ENCODE measurements at places on chromosomes 13 and 19.
A peak's percentile ranks its signal among the peaks of the same experiment; 100 is the strongest.

GRCh38 chr13:27362064-27362751 is 62.2 kb upstream of the GTF3A start:
- DNase-seq = peak; percentile 79

GRCh38 chr19:50739914-50740426 is 16.8 kb downstream of the CLEC11A start:
- no peak for DNase-seq

DNA sequence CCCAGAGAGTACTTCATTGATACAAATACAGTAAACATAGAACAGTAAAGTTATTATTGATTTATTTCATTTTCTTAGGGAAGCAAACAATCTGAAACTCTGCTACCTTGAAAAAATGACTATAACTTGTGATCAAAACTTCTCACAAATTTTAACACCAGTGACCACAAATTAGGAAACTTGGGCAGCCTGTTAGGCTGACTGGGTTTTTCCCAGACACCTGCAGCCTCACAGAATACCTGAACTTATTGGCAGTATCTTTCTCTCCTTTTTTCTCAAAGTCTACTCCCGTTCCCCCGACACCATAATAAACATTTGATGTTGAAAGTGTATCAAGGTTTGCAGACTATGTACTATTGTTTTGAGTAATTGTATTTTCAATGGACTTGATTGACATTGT is 360.5 kb downstream of the LMO7 start:
- DNase-seq = no peak

- no peak for DNase-seq
Measured at GRCh38 chr19:11383706-11384048, 437 bp downstream of the EPOR start.

DNA sequence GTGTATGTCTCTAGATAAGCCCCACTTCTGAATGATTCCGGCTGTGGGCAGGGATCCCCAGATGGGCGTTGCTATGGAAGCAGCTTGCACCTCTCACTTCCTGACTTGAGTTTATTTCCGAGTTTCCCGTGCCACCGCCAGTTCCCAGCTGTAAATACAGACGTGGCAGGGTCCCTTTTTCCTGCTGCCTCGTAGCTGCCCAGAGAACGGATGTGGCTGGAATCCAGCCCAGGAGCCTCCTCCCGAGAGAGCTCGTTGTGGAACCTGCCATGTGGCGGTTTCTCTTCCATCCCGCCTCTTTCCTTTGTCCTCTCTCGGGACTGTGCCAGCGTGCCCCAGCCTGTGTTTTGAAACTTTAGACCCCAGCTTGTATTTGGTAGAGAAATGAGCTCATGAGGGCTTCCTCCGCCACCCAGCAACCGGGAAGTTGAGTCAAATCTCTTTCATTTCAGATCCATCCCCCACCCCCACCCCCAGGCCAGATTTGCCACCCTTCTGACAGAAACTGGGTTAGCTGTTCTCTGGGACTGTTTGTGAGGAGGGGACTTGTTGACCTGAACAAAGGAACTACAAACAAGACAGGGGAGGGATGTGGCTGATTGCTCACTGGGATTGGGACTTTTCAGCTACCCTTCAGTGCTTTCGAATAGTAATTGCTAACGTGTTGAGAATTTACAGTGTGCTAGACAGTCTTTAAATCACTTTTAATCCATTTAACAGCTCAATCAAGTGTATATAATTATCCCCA is 96.6 kb downstream of the SIPA1L3 start:
- peak; percentile 43 for DNase-seq

DNA sequence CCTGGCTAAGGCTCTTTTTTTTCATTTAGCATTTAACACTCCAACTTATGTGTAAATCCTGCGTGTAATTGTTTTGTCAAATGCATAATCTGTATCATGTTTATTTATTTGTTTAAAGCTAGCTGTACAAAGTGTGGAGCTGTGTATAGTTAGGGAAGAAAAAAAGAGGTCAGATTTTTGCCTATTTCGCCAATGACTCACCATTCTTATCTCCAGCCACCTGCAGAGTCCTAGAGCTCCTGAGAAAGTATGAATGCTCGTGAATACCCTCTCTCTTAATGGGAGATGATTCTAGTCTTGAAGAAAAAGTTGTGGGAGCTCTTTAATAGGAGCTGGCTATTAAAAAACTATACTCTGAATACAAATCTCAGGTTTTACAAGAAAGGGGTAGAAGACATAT is 778.8 kb upstream of the SLITRK5 start:
- no peak for DNase-seq

GRCh38 chr13:22538400-22538799 is 642.4 kb upstream of the SGCG start:
- DNase-seq = no peak

DNA sequence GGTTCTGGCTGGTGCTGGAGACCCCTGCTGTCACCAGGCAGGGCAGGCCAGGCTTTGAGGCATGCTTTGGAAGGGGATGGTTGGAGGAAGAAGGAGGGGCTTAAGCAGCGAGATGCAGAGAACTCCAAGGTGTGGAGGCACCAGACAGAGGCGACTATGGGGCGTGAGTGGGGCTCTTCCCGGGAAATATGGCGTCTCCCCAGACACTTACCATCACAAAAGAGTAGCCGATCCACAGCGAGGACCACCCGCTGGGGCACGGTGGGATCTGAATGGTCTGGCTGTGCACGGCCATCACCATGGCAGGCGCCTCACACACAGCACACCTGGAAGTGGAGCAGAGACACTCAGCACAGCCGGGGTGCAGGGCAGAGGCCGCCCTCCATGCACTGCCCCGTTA is 151.9 kb downstream of the COL4A1 start:
- DNase-seq = no peak

DNA sequence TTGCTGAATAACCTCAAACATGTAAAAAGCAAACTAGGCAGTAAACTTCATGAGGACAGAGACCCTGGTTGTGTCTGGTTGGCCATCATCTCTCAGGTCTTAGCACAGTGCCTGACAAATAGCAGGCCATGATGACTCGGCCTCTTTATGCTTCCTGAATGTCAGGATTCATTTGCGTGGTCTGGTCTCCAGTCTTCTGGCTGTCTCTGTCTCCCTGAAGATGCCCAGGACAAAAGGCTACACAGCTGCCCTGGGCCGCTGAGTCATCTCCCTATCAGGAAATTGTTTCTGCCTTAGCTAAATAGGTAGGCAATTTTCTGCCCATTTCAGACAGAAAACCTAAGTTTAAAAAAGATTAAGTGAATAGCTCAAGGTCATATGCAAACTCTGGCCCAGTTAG is 84.1 kb upstream of the FNDC3A start:
- DNase-seq = no peak

DNA sequence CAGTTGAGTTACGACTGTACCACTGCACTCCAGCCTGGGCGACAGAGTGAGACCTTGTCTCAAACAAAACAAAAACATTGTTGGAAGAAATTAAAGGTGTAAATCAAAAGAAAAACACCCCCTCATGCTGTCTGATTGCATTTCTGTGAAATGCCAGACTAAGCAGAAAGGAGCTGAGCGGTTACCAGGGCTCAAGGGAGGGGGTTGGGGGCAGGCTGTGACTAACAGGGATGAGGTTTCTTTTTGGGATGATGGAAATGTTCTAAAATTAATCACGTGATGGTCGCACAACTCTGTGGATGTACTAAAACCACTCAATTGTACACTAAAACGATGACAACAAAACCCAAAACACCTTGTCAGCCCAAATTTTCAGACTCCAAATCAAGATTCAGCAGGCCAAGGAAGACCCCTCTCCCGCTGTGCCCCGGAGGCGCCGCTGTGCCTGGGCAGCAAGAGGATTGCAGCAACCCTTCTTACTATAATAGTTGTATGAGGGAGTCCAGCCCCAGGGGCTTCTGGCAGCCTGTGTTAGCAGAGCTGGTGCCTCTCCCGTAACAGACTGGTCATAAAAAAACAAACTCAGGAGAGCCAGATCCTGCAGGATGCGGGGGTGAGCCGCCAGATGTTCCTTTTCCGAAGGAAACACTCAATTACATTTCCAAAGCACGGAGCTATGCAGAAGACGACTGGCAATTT is 20.9 kb downstream of the CAPS start:
- no peak for DNase-seq

DNA sequence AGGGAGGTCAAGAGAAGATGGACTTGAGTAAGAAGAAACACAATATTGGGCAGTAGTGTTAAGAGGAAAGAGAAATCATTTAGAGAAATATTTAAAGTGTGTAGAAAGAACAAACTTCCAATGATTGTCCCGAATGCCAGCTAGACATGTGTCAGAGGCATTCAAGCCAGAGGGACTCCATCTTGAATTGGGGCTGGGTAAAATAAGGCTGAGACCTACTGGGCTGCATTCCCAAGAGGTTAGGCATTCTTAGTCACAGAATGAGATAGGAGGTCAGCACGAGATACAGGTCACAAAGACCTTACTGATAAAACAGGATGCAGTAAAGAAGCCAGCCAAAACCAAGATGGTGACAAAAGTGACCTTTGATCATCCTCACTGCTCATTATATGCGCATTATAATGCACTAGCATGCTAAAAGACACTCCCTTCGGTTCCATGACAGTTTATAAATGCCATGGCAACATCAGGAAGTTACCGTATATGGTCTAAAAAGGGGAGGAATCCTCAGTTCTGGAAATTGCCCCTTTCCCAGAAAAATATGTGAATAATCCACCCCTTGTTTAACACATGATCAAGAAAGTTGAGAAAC is 127.0 kb upstream of the IPO5 start:
- no peak for DNase-seq

DNA sequence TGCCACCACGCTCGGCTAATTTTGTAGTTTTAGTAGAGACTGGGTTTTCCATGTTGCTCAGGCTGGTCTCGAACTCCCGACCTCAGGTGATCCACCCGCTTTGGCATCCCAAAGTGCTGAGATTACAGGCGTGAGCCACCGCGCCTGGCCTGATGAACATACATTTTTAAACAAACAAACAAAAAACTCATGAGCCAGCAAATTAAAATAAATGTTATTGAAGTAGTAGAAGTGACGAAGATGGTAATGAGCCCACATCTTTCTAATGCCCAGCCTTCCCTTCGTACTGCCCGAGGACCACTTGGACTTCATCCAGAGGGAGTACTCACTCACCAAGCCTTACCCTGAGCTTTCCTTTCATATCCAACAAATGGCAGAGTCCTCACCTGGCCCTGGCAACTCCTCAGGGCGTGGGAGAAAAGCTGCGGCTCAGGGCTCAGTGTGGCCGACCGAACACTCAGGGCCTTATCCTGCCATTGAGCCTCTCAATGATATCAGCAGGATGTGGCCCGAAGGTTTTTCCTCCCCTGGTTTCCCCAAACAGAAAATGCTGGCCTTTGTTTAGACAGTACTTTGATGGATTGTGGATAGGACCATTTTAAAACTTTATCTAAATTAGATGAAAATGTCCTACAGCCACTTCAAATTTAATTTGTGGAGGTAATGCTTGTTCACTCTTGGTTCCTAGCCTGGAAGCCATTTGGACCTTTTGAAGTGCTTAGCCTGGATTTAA is 22.8 kb upstream of the ABCC4 start:
- no peak for DNase-seq

GRCh38 chr13:110590577-110590976 is 24.8 kb upstream of the NAXD start:
- no peak for DNase-seq

GRCh38 chr19:29375429-29376119 is 150.2 kb upstream of the VSTM2B start:
- no peak for DNase-seq

DNA sequence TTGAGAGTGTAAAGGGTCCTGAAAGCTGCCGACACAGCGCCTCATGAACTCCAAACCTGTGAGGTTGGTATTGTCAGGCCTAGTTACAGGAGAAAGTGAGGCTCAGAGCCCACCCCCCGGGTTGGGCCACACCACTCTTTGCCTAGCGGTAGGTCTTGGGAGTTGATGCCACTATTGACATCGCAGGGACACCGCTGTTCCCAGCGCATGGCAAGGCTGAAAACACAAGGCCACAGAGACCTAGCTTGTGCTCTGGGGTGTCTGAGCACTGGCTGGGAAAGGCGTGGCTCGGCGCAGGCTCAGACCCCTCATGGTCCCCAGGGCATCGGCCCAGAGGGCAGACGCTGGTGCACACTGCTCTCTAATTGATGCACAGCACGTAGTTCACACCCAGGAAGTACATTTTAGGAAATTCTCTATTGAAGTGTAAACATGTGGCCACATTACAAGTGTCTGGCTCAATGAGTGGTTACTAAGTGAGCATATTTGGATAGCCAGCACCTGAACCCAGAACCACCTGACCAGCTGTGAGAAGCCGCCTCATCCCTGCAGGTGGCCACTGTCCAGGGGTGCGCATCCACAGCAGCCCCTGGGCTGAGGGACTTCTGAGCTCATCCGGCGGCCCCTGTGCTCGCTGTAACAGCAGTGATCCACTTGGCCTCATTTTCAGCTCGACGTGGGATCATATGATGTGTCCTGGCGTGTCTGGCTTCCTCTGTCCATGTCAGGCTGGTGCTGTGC is 27.3 kb downstream of the UPF1 start:
- DNase-seq = no peak

- no peak for DNase-seq
Measured at GRCh38 chr13:43293008-43293407, 269.6 kb downstream of the DNAJC15 start.

DNA sequence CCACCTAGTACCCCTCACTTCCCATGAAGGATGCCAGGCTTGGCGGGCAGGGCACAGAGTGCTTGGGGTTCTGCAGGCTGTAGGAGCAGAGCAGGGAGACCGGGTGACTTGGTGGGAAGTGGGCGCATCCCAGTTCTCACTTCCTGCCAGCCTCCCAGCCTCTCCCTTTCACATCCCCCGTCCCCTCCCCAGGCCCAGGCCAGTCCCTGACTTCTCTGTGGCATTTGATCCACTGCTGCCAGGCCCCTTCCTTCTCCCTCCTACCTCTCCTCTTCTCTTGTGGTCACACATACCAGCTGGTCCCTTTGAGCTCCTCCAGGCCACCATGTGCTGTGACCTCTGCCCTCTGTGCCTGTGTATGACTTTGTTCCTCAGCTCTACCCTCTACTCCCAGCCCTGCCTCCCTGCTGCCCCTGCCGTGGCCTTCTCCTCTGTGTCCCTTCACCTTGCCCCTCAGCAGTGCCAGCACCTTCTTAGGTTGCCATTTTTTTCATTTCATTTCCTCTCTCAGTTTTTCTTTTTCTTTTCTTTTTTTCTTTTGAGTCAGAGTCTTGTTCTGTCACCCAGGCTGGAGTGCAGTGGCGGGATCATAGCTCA is 19.5 kb downstream of the MYO1F start:
- no peak for DNase-seq

GRCh38 chr13:23399347-23399746 is 34.2 kb downstream of the SACS start:
- DNase-seq = no peak

- DNase-seq = no peak
Measured at GRCh38 chr13:114105521-114106225, 26.8 kb downstream of the RASA3 start.

DNA sequence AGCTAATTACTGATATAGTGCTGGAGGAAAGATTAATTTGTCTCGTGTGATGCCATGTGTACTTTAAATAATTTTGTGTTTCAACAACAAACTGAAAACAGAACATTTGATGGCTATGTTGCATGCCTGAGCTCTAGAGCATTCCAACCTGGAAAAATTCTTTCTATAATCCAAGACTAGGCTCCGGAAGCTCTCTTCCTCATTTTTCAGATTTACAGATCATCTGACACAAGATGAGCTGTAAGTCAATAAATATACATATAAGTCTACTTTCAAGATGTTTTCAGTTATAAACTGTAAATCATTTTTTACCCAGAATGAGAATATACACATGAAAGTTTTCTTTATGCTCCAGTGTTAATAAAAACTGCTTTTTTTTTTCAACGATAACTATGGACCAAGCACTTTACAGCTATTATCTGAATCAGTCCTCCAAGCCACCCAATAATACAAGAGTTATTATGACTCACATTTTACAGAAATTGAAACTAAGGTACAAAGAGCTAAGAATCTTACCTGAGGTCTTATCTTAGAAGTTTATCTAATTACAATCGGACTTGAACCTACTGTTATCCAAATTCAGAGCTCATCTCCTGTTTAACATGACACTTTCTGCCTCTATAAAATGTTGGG is 6.4 kb upstream of the FOXO1 start:
- no peak for DNase-seq

All from OCI-LY7 (cell line).